GM10248 (cell line): ENCODE measurements at places on chromosomes 16 and 17.

GRCh38 chr16:30142672-30143346, 19.8 kb upstream of the MAPK3 start:
- peak; percentile 59 for DNase-seq

- DNase-seq, result no peak
These were observed 10.1 kb downstream of the DNAH9 start for GRCh38 chr17:11608396-11608795.

DNA sequence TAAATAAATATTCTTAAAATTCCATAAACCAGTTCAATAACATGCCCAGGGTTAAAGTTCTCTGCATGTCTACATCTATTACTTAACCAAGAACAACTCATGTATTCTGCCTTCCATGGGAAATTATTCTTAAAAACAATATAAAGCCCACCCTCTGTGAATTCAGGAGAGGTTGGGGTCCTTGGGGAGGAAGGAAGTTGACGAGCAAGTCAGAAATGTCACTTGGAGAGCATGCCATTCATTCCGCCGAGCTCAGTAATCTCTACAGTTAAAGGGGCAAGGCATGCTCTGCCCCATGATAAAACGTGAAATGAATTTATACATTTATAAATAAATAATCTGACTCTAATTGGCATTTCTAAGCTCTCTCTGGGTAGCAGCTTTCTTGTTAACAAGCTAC, 405.1 kb downstream of the TOX3 start:
- no peak for DNase-seq

DNA sequence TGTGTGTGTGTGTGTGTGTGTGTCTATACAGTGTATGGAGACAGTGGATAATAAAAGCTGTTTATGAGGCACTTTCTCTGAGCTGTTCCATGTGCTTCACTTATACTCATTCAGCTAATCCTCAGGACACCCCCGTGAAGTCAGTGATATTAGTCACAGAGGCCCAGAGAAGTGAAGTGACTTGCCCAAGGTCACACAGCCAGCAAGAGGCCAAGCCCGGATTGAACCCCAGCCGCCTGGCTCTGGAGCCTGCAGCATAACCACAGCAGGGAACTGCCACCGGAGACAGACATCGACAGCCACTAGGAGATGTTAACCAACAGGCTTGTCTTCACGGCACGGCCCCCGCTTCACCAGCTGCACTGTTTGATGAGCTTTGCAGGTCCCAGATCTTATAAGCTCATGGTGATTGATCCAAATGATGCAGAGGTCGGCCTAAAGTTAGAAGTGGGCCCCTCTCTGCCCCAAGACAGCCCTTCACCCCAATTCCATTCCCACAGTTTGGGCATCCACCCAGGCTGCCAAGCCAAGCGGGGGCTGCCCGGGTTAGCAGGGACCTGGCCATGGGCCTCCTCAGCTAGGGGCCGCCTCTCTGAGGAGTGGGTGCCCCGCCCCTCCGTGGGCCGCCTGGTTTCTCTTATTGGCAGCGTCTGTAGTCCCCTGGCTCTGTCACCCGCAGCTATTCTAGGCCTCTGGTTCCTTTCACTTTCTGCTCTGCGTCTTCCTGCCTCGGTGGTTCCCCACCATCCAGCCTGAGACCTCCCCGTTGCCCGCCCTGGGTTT, 30.9 kb downstream of the SOCS1 start:
- DNase-seq, result peak; percentile 95

DNA sequence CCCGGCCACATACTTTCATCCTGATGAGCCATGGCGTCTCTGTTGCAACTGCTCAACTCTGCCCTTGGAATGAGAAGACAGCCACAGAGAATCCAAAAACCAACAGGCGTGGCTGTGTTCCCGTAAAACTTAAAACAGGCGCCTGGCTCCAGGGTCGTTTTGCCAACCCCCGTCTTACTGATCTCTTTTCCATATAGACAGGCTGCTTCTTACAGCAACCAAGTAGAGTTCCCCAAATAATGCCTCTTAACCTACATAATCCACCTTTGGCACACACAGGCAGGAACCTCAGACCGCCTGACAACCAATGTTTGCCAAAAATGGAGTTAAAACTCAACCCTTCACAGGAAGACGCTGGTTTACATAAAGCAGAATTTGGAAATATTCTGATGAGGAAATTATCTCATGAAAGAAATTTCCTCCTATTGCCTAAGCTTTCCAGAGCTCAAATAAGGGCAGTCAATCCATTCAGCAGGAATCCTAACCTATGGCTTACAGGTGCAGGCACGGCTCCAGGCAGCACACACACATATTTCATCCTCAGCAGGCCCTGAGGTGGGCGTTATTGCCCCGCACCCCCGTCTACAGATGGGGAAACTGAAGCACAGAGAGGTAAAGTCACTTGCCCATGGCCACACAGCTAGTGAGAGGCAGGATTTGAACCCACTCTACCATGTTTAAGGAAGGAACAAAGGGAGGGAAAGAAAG, 35.8 kb downstream of the LITAF start:
- no peak for DNase-seq

DNA sequence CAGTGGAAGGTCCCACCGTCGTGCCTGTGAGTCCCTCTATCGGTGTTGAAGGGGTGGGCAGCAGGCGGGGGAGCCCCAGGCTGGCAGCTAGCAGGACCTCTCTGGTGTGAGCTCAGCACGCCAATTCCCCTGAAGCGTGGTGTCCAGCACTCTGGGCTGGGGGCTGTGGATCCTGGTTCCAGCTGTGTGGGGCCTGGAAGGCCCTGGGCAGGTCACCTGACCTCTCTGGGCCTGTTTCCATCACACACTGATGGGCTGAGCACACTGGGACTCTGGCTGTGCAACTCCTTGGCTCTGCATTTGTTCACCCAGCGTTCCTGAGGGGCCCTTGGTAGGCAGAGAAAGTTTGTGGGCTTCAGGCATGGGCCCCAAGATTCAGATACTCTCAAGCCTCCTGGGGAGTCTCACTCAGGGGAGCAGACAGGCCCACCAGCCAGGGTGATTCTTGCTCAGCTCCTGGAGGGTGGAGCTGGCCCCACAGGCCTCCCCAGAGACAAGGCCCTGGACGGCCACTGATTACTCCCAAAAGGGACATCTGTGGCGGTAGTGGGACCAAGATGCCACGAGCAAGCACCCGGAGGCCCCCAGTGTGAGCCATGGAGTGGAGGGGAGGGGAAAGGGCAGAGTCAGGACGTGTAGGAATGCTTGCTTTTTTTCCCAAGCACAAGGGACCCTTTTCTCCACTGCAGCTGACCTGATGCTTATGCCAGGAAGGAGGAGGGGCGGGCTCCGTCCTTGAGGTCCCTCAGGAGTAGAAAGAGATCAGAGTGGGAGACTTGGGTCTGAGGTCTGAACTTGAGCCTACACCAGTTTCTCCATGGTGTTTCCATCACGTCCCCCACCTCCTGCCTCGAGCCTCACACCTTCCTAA, 8.5 kb downstream of the SCGB1C2 start:
- no peak for DNase-seq

GRCh38 chr16:397736-398332, 835 bp downstream of the NME4 start:
- DNase-seq, result peak; percentile 57

DNA sequence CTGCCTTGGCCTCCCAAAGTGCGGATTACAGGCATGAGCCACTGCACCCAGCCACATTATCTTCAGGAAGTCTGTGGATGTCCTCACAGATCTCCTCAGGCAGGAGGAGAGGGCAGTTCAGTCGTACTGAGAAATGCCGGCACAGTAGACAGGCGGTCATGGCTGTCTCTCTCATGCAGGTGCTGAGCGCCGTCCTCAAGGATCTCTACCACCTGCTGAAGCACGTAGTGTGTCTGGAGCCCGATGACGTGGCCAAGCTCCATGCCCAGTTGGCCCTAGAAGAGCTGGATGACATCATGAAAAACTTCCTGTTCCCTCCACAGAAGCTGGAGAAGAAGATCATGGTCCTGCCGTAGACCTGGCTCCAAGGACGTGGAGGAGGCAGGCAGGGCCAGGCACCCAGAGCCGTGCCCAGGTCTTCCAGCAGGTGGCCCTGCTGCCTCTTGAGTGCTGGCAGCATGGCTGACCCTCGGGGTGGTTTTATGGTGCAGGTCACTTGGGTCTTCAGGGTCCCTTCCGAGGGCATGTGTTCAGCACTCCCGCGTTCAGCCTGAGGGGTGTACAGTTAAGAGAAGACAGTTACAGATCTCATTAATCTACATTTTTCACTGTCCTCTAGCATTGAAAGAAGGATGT, 22.0 kb upstream of the HAS3 start:
- no peak for DNase-seq

DNA sequence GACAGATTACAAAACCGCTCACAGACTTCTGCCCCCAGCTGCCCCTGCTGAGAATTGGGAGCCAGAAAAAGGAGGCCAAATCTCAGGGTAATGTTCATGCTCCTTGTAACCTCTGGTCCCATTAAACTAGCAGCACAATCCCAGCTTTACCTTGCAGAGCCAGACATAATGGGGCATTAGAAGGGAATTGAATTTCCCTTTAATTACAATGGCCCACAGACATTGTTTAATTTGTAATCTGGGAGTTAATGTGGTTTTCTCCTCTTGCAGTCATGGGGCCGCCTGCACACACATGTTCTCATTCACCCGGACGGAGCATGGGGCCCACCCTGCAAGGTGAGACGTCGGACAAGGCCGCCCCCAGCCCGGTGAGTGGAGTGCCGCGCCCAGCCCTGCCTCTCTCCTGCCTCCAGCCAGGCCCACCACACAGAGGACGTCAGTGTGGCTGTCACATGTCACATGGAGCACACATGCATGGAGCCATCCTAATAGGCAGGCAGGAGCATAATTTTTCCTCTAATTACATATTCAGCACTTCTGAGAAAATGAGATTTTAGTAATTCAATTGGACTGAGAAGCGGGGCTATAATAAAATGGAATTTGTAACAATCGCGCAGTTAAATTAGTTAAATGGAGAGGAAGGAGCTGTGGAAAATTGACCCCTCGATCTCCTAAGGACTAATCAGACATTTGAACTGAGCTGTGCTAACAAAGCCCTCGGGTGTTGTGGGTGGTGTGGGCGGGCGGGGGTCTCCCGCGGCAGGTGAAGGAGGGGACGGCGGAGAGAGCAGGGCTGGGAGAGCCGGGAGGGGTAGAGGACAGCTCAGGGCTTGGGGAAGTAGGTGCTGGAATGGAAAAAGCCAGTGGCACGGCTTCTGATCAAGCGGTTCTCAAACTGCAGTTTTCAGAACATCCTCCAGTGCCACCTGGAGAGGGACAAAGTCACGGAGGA, 87.7 kb downstream of the ENGASE start:
- no peak for DNase-seq
